Natural killer cell (primary cell): ENCODE measurements at places on chromosomes 11 and 22.

GRCh38 chr11:92053216-92053615 lies 171.4 kb upstream of the FAT3 start:
- no peaks in the 10 kb centered on the region for H3K4me1 ChIP-seq
- no peak overlapping the region for H3K27ac ChIP-seq
- DNase-seq = no peak
- H3K4me3 ChIP-seq = no peak overlapping the region
- no peaks in the 10 kb centered on the region for H3K27me3 ChIP-seq
- H3K36me3 ChIP-seq = no peaks in the 10 kb centered on the region

GRCh38 chr11:115663790-115664189 lies 159.6 kb upstream of the CADM1 start:
- DNase-seq = no peak
- H3K36me3 ChIP-seq = no peaks in the 10 kb centered on the region
- no peak overlapping the region for H3K4me3 ChIP-seq
- no peaks in the 10 kb centered on the region for H3K4me1 ChIP-seq
- no peak overlapping the region for H3K27ac ChIP-seq

DNA sequence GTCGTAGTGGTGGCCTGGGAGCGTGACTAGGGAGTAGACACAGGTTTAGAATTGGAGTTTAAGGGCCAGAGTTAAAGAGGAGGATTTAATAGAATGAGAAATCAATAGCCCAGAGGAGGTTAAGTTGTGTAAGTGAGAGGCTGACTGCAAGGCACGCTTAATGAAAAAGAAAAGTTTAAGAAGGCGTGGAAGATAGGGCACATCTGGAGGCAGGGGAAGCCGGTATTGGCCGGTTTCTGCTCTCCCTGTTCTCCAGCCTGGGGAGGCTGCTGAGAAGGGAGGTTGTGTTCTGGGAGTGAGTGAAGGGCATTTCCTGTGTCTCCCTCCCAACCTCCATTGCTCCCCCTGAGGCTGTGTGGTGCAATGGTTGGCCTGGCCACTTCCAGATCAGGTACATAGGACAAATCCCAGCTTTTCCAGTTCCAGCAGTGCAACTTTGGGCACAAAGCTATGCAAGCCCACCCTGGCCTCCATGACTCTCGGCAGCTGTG lies 6.3 kb downstream of the GRIK4 start:
- no peak overlapping the region for H3K27ac ChIP-seq
- H3K27me3 ChIP-seq = no peaks in the 10 kb centered on the region
- no peak overlapping the region for H3K4me3 ChIP-seq
- no peaks in the 10 kb centered on the region for H3K36me3 ChIP-seq
- DNase-seq = no peak
- no peaks in the 10 kb centered on the region for H3K4me1 ChIP-seq

DNA sequence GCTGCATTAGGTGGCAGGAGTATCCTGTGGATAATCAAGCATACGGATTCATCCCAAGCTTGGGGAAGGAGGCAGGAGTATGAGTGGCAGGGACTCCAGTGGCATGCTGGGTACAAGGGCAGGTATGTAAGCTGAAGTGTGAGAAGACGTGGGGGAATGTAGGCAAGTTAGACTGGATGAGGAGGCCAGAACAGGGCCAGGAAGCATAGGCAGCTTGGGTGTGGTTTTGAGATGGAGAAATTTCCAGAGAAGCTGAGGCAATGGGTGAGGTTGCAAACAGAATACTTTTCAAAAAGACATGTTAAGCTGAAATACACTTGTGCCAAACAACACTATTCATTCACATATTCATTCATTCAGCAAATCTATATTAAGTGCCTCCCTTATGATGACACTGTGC lies 43.1 kb upstream of the AMOTL1 start:
- peaks cover 4% of the 10 kb centered on the region for H3K27me3 ChIP-seq
- no peaks in the 10 kb centered on the region for H3K4me1 ChIP-seq
- H3K27ac ChIP-seq = no peak overlapping the region
- H3K4me3 ChIP-seq = no peak overlapping the region
- no peaks in the 10 kb centered on the region for H3K36me3 ChIP-seq

- no peak overlapping the region for H3K27ac ChIP-seq
- DNase-seq = no peak
- H3K4me1 ChIP-seq = peaks cover 4% of the 10 kb centered on the region
- H3K27me3 ChIP-seq = no peaks in the 10 kb centered on the region
- no peaks in the 10 kb centered on the region for H3K36me3 ChIP-seq
- H3K4me3 ChIP-seq = no peak overlapping the region
Observed at GRCh38 chr11:10916665-10917064, 58.8 kb upstream of the ZBED5 start.

GRCh38 chr11:65558002-65558929 lies at the start of gene LTBP3:
TSS of gene LTBP3 (minus strand) at chr11:65558359. CDS start at chr11:65557959, 400 bp downstream.
- no peaks in the 10 kb centered on the region for H3K36me3 ChIP-seq
- H3K27ac ChIP-seq = peak within 1 kb of the TSS; percentile 98
- peak; percentile 67 for DNase-seq
- no peaks in the 10 kb centered on the region for H3K27me3 ChIP-seq
- H3K4me3 ChIP-seq = peak within 1 kb of the TSS; percentile 48
- H3K4me1 ChIP-seq = peaks cover 56% of the 10 kb centered on the region

DNA sequence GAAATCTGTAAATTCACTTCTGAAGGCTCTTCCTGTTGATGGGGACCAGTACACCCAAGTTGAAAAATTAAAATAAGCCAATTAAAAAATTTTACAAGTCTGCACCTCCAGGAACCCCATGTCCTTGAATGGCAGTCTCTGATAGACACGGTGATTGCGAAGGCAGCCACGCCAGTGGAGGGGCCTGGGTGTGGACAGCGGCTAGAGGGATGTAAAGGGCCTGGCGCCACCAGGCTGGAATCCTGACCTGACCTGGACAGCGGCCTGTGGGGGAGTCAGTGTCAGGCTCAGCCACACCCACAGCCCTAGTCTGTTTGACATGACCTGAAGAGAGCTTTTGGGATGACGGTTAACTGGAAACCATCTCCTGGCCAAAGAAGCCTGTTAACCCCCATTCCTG lies 49.5 kb upstream of the RFPL3 start:
- H3K27me3 ChIP-seq = no peaks in the 10 kb centered on the region
- H3K4me3 ChIP-seq = no peak overlapping the region
- H3K4me1 ChIP-seq = no peaks in the 10 kb centered on the region
- no peak overlapping the region for H3K27ac ChIP-seq

DNA sequence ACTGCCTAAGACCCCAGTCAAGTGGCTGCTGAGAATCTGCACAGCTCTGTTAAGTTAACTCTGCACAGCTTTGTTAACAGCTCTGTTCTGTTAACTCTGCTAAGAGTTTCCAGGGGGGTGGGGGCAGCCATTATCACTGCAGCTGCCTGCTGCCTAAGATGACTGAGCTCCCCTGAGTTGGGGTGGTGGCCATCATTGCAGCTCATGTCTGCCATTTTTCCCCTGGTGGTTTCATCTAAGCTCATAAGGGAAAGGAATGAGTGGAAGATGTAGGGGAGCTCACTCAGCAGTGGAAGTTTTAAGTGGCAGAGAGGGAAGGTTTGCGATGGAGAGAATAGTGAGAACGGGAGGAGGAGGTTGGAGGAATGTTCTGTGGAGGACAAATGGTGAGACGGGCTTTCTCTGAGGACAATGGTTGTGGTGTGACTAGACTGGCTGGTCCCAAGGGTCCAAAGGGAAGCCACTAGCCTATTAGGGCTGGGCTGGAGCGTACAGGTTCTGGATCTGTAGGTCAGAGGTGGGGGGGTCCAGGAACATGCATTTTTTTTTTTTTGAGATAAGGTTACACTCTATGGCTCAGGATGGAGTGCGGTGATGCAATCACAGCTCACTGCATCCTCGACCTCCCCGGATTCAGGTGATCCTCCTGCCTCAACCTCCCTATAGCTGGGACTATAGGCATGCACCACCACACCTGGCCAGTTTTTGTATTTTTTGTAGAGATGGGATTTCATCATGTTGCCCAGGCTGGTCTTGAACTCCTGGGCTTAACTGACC lies 13.5 kb upstream of the PLET1 start:
- H3K4me3 ChIP-seq = no peak overlapping the region
- H3K36me3 ChIP-seq = no peaks in the 10 kb centered on the region
- H3K27me3 ChIP-seq = no peaks in the 10 kb centered on the region
- no peaks in the 10 kb centered on the region for H3K4me1 ChIP-seq
- DNase-seq = no peak
